Fibroblast of skin of scalp (primary cell): ENCODE measurements at places on chromosomes 2 and 18.

DNA sequence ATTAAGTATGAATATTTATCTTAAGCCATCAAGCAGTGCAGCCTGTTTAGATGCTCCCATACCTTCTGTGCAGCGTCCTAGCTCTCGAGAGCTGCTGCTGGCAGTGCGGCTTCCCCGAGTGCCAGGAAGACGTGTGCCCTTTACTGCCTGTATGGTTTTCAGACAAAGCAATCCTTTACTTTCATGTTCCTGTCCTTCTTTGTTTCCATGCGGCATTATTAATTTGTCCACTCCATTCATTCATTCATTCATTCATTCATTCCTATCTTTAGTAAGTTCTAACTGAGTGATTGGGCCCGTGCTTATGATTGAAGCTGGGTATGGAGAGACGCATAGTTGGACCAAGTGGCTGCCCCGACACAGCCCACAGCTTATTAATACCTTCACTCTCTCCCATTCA is 446.6 kb upstream of the HNRNPA3 start:
- no peak for DNase-seq

- peak; percentile 46 for DNase-seq
Observed at GRCh38 chr18:27707201-27707600, 469.7 kb downstream of the CDH2 start.

DNA sequence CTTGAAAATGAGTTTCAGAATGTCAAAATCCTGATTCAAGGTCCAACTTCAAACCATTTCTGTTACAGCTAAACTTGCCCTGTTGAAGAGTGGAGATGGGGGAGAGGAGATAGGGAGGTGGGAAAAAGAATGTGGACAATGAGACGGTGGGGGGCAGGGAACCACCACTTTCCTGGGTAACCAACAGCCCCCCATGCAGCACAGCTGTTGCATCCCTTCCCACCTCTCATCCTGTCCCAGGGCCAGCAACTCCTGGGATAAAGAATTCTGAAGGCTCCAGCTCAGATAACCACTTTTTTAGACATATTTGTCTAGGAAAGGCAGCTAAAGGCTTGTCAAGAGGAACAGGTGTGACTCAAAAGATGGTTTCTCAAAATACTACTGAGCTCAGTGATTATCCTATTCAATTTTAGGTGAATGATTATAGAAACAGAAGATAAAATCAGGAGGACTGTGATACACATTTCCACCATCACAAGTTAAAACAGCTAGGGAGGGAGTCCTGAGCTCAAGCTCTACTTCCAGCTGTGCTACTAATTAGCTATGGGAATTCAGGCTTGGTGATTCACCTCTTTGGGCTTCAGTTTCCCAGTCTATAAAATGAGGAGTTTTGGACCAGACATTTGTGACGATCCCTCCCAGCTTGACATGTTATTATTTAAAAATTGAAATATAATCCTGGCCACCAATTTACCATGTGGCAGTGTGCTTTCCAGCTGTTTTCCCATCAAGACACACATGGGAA is 36.3 kb downstream of the HDHD2 start:
- peak; percentile 80 for DNase-seq

DNA sequence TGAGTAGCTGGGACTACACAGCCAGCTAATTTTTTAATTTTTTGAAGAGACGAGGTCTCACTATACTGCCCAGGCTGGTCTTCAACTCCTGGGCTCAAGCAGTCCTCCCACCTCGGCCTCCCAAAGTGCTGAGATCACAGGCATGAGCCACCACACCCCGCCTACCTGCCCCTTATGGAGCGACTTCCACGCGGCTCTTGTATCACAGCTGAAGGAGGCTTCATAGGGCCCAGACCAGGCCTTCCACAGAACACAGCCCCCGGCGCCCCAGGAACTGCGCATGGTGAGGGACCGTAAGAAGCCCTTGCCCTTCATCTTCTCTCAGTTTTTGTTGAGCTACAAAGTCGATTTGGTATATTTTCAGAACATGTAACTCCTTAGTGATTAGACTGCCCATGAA is 220.3 kb downstream of the KLHL29 start:
- DNase-seq, result no peak

DNA sequence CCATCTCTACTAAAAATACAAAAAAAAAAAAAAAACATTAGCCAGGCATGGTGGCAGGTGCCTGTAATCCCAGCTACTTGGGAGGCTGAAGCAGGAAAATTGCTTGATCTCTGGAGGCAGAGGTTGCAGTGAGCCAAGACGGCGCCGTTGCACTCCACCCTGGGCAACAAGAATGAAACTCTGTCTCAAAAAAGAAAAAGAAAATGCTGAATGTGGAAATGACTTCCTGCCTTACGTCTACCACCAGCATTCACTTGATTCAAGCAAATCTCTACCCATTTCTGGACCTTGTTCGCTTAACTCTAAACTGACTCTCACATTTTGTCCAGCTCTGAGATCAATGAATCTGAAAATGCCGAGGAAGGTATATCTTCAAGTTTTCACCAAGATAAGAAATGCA is 825.3 kb downstream of the TRIB2 start:
- no peak for DNase-seq

DNA sequence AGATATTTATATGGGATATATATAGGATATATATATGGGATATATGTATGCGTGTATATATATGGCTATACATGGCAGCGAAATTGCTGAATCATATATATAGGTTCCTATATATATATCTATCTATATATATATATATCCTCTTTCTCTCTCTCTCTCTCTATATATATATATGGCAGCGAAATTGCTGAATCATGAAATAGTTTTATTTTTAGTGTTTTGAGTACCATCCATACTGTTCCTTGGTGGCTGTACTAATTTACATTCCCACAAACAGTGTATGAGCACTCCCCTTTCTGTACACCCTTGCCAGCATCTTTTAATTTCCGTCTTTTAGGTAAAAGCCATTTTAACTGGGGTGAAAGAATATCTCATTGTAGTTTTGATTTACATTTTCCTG is 397.6 kb upstream of the LINC00305 start:
- no peak for DNase-seq

DNA sequence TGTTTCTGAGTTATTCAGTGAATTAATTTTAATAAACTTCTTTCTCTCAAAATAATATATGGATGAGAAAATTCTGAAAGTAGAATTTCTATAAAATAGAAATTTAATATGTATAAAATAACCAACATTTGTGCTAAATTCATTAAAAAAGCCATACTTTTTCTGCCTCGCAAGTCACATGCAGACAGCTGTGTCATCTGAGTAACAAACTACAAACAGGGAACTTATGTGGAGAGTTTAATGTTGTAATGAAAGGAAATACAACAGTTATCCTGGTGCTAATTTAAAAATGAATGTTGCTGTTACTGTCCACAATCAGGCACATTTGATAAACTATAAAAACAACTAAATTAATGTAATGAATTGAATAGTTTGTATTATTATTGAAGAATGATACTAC is 22.2 kb downstream of the RMDN2 start:
- no peak for DNase-seq

- no peak for DNase-seq
Observed at GRCh38 chr2:16048466-16048865, 108.1 kb downstream of the MYCN start.

DNA sequence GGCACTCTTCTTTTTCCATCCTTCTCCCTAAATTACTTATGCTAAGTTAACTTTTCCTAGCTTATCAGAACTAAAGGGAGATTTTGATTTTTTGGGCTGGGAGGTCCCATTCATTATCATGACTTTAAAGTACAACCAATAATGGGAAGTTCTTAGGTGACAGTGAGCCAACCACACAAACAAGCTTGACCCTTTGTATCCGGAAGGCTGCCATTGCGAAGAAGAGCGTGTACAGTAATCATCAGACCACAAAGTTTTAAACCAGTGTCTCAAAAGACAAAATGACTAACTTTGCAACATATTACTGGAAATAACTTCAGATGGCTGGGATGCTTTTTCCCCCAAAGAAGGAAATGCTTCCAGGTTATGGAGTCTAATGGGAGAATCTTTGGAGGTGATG is 298.1 kb downstream of the TGIF1 start:
- DNase-seq, result no peak

GRCh38 chr2:222613715-222614331 is 42.1 kb downstream of the FARSB start:
- DNase-seq, result peak; percentile 55

- DNase-seq, result no peak
Observed at GRCh38 chr2:113925884-113926283, 36.0 kb downstream of the ACTR3 start.

GRCh38 chr2:39524756-39525635 is 87.9 kb upstream of the MAP4K3 start:
- DNase-seq, result no peak

GRCh38 chr2:206004004-206004693 is 81.8 kb downstream of the INO80D start:
- peak; percentile 20 for DNase-seq

- DNase-seq, result no peak
Observed at GRCh38 chr2:98935777-98936352, at the start of gene CRACDL. CRACDL (minus strand) TSS chr2:98936225; CDS start chr2:98846800, 89,425 bp downstream.

- no peak for DNase-seq
Observed at GRCh38 chr2:157325786-157326185, at the start of gene ERMN. ERMN (minus strand) TSS chr2:157325824; CDS start chr2:157325642, 182 bp downstream.

- peak; percentile 72 for DNase-seq
Observed at GRCh38 chr2:5695654-5696403, 3.6 kb downstream of the SOX11 start.

DNA sequence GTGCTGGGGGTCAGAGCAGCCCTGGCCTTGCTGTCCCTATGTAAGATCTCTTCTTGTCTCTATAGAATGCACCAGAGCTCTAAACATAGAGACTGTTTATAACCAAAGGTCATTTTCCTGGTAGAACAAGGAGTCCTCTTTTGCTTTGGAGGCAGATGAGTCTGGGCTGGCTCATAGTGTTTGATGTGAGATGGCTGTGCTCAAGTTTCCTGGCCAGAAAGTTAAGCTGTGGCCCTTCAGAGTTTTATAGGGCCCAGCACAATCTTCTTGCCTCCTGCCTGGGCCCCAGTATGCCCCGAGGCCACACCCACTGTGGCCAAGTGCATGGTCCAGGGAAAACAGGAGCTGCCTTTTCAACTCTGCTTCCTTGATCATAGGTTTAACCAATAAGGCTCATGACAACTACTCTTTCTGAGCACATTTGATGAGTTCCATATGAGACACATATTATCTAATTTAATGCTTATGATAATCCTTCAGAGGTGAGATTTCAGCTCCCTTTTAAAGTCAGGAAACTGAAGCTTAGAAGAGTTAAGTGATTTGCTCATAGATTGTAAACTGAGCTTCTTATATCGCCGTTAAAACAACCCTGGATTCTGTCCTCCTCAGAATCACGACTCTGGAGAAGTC is 66.3 kb downstream of the MYCN start:
- no peak for DNase-seq

DNA sequence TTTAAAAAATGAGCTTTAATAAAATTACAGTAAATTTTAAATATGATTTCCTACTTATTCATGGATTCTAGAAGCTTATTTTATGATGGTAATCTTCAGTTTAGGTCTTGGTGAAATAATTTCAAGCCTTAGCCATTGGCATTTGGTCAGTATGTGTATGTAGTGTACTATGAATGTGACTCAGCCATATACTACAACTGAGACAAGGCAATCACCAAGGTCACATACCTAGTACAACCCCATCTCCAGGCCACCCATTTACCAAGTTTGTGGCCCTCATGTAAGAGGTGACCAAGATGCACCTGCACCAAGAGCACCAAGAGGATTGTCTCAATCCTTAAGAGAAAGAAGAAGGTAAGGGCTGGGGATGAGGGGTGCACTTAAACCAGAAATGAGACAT is 54.8 kb upstream of the FRZB start:
- no peak for DNase-seq
